ENCODE measurements at places on chromosomes 5 and 9.

GRCh38 chr5:11563822-11564221, 340.4 kb downstream of the CTNND2 start:
- DNase-seq, result no peak

GRCh38 chr5:6322163-6322713, 56.1 kb downstream of the MED10 start:
- no peak for DNase-seq

DNA sequence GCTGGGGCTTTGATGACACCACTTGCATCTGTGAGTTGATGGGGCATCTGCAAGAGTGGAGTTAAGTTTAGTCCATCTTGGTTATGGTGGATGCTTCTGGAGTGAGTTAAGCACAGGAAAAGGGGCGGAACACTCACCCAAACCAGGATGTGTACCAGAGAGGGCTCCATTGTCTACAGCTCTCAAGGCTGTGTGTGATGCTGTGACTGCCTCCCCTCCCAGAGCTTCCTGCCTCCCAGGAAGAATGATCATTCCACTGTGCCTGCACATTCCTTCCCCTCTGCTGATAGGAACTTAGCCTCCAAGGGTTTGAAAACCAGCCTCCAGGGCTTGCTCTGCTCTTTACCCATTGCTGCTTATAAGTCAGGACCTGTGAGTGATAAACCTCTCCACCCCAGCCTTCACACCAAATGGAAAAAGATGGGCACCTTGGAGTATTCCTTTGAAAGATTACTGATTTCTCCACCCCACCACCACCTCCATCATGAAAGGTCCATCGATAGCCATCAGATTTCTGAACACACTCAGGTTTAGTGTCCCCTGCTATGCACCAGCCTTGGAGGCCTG, 160.1 kb upstream of the SPRY4 start:
- DNase-seq, result no peak

DNA sequence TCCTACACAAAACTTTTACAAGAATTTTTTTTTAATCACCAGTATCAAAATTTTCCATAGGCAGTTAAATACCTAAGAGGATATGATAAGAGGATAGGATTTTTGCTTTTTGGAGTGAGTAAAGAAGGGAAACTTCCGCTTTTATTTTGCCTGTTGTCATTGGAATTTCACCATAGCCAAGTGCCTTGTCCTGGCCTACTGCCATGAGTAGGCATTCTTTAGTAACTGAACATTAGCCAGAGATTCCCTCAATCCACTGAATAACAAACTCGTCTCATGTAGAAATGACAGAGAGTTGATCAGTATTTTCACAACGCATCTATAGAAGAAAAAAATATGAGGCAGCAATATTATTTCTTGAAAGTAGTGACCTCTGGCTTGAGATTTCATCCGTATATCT, 289.6 kb upstream of the ADAMTSL1 start:
- no peak for DNase-seq

GRCh38 chr5:60583616-60584015, 116.3 kb downstream of the DEPDC1B start:
- DNase-seq, result no peak

DNA sequence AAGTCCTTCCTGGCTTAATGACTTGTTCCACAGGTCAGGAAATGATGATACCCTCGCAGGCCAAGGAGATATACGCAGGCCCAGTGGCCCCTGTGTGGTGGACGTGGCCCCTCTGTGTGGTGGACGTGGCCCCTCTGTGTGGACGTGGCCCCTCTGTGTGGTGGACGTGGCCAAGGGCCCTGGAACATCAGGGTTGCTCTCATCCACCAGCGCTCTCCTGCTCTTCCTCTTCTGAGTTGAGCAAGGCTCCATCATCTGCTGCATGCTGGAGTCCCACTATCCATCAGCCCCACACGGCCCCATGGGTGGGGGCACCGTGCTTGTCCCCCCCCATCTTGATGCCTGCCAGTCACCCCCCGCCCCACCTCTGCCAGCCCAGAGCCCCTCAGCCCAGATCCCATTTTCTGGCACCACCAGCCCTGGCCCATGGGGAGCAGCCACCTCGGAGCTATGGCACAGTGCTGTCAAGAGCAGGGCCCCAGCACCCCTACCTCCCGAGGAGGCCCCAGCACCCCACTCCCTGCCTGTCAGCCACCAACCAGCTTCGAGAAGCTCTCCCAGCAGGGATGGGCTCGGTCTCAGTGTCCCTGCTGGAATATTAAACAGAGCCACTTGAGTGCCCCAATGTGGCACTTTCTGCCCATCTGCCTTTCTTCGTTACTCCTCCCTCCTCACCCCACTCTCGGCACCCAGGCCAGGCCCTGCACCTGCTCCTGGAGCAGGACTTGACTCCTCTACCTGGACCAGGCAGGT, 8.1 kb downstream of the LRRC14B start:
- DNase-seq, result no peak

DNA sequence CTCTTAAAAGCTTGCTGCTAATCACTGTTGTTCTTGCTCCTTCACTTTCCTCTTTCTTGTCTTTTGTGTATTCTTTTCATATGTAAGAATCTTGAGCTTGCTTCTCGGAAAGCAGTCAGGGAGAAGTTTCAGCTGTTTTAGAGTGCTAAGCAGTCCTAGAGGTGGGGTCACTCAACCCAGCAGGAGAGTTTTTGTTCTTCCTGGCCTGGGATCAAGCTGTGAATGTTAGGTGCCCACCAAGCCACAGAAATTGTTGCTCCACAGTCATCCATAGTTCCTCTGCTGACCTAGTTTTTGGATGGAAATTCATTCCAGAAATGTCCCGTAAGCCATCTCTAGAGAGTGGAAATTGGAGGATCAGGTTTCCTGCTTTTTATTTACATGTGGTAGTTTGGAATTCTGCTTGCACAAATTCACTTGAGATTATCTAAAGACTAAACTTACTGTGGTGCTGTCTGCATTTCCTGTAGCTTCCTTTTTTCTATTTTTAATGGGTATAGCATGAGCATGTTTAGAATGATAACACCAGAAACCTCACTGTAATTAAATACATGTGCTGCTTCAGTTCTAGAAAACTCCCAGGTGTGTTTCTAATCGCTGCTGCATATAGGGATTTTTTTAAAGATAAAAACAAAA, 108.7 kb downstream of the MAST4 start:
- no peak for DNase-seq

DNA sequence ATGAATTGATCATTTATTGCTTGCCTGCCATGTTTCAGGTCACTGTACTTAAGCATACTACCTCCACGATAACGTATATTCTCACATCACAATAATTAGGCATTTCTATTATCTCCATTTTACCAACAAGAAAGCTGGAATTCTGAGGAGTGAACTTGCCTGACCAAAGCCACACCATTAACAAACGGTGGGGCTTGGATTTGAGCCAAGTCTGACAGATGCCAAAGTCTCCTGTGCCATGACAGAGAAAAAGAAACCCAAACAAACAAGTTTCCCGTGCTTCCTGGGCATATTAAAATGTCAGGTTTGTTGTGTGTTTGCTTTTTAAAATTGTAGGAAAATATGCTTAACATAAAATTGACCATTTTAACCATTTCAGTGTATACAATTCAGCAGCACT, 40.8 kb upstream of the KCNV2 start:
- DNase-seq, result no peak

DNA sequence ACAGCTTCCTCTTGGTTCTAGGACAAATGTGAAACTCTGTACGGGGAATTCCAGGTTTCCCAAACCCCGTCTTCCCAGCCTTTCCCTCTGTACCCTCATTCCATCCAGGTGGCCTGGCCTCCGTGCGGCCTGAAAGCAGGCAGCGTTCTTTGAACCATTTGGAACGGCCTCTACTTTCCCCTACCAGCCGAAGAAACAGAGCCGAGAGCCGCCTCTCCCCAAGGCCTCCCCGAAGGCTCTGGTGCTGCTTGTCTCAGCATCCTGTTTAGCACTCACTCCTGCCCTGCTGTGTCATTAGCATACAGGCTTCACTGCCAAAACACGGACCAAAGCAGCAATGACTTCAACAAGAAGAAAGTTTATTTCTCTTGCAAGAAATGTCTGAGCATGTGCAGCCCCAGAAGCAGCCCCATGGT, 137.7 kb downstream of the HSD17B3 start:
- DNase-seq, result no peak

GRCh38 chr9:14304259-14304658, 9.7 kb downstream of the NFIB start:
- DNase-seq, result no peak

DNA sequence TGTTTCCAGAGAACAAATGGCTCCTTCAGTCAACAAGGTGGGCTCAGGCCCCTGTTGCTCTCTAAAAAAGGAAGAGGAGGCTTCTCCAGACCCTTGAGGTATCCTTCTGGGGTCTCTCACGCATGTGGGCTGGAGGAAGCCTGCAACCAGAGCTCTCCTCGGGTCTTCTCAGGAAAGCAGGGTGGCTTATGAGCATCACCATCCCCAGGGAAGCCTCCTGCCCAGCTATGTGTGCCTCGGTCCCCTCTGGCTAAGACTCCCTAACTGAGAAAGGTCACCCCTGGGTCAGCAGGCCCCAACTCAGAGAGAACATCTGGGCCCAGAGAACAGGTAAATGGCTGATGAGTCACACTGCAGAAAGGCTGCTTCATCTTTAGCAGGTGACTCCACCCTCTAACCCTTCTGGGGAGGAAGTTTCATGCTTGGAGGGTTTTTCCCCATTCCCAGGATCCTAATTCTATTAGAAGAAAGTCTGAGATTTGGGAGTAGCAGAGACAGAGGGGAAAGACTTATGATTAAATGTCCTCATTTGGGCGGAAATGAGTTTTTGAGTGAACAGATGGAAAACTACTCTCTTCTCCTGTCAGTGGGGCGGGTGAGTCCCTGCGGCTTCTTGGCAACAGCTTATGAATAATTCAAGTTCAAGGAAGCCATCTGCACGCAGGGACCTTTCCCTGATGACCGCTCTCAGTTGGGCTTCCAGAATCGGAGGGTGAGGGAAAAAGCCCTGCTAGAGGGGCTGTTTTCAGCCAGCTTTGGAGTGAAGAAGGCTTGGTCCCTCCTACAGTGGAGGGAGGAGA, 41.9 kb downstream of the TGFBI start:
- no peak for DNase-seq

DNA sequence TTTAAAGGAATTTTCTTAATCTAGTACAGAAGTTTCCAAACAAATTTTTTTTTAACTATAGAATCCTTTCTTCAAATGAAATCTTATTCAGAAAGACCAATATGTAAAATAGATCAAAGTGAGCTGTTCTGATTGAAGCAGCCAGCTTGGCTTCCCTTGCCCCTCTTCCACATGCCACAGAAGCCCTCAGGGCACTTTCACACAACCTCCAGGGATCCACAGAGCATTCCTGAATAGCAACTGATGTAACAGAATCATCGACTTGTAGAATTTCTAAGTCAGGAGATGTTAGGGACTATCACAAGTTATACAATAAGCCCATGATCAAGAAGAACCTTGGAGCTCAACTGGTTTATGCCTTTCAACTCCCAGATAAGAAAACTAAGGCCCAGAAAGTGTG, 427.8 kb upstream of the C9orf72 start:
- DNase-seq, result no peak

- DNase-seq, result no peak
Measured at GRCh38 chr9:34512131-34513078, 10.4 kb downstream of the ENHO start.

GRCh38 chr9:95815133-95815532, 60.4 kb upstream of the ERCC6L2 start:
- no peak for DNase-seq

GRCh38 chr9:99253772-99254431, 31.8 kb downstream of the SEC61B start:
- peak; percentile 88 for DNase-seq

DNA sequence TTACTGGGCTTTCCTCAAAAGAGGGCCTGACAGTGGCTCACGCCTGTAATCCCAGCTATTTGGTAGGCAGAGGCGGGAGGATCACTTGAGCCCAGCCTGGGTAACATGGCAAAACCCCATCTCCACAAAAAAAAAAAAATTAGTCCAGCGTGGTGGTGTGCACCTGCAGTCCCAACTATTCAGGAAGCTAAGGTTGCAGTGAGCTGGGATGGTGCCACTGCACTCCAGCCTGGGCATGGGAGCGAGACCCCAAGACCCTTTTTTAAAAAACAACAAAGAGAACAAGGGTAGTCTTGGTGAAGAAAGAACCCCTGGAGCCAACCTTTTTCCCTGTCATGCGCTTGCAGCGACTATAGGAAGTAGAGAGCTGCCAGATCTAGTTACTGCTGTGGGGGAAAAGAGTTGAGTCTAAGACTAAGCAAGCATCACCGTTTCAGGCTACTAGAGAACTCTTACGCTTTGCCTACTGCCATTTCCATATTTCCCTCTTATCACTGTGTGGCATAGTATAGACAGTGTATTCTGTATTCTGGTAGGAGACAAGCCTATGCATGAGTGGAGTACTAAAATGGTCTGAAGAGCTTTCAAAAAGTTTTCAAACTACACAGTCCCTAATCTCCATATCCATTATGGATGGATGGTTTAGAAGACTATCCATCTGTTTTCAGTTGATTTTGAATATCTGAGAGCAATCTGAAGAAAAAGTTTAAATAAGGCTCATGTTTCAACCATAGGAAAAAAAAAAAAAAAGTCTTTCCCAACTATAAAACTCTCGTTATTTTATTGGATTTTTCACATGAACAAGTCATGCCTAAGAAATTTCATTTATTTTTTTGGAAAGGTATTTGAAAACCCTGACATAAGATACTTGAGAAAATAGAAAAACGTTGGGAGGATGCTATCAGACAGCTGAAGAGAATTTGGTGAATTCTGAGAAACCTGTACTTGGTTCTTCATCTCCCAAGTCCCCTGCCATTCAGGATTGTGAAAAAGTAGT, 2.6 kb downstream of the C9orf40 start:
- DNase-seq, result no peak

DNA sequence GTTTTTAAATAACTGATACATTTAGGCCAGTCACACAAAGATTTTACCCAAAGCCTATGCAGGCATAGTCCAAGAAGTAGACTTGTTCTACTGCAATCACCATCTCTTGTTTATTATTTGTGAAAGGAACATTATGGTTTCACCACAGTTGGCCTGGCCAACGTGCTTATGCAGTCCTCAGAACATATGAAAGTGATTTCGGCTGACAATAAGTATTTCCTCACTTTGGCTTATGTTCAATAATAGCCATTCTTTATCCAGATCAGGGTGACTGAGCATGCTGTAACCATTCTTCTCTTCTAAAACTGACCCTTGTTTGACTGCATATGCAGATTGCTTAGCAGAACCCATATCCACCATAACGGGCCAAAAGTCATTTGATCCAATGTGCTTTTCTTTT, 76.6 kb upstream of the CCDC152 start:
- no peak for DNase-seq

DNA sequence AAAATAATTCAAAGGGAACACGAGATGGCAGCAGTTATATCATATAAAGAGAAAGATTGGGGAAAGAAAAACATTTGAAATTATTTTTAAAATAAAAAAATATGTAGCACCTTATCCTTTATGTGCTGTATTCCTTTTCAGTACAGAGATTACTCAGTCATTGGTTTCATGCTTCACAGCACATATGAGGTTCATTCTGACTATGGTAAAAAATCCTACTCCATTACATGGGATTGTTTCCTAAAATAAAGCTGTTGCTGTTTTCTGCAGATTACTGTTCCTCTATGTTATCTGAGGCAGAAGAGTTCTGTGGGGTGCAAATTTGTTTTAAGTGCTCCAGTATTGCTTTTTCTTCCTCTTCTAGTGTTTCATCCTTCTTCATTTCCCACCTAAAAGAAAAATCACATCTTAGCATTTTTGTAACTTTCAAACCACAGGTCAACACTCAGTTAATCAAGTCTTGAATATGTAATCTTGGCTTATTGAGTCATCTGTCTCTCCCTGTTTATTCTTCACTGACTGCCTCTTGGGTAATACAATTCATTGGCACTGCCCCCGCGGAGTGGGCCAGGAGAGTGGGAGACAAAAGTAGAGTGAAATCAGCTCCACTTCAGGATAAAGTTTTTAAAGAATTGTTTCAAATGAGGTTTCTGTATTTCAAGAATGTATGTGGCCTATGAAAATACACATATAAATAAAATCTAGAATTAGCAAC, 412.5 kb upstream of the POU5F2 start:
- no peak for DNase-seq
